ENCODE measurements at places on chromosomes 6 and 20.

DNA sequence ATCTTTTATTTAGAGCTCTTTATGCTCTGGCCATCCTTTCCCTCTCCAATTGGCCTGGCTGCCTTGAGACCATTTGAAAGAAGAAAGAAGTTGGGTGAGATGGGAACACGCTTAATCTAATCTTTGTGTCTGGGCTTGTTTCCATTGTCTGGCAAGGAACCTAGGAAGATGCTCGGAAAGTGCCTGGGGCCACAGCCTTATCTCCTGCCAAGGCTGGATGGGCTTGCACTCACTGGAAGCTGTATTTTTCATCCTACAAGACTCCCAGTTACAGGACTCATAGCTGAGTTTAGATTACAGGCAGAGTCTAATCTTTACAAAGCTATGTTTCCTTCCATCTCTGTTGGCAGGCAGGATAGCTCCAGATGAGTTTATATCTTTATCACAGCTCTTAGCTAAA, 33.1 kb upstream of the CDYL start:
- DNase-seq = no peak

DNA sequence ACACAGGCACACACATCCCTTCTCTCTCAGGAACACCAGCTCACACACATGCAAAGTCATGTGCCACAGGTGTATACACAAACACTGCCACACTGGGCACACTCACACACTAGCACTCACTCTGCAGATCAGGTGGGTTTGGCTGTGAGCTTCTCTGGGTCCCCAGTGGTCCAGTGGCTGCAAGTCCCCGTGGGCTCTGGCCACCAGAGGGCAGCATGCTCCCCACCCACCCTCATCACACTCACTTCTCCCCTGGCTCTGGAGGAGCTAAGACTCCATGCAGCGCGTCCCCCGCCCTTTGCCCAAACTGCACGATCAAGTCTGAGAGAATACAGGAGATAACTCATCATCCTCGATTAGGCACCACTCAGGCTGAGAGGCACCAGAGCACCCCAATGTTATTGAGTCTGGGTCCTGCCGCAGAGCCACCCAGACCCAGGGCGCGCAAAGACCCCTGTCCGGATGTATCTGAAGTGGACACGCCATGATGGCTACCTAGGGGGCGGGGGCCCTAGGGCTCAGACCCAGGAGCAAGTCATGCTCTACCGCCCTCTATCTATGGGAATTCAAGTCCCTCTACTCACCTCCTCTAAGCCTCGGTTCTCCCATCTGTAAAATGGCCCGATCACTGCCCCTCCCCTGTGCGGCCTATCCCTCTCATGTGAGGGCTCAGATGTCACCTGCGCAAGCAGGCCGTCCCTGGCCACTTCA, 90.5 kb downstream of the GRM4 start:
- peak; percentile 35 for DNase-seq

DNA sequence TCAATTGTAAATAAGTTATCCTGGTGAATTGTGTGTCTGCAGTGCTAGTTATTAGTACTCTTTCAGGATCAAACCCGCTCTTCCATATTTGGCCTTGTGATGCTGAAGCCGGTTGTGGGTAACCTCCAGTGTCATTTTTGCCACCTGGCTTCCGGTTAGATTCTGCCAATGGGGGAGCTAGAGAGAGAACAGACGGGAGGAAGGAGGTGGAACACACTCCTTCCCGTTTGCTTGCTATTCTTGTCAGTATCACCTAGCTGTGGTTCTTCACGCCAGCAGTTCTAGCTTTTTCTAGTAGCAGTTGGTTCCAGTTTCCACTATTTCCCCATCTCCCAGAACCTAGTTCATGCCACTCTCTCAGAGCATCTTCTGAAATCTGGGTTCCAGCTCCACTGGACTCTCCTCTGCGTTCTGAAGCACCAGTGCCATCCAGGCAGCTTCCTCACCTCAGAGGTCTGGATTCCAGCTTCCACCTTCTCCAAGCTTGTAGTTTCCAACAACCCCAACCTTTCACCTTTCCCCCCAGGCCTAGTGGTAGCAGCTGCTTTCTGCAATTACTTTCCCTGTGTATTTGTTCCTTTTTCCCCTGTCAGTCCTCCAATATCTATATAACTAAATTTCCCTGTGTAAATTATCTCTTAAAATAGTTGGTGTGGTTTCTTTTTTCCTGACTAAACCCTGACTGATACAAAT, 46.9 kb upstream of the LOC128125822 start:
- DNase-seq = no peak

GRCh38 chr6:1253816-1254215, 58.1 kb upstream of the FOXQ1 start:
- no peak for DNase-seq

GRCh38 chr20:45527294-45527693, 11.9 kb upstream of the SPINT3 start:
- no peak for DNase-seq

DNA sequence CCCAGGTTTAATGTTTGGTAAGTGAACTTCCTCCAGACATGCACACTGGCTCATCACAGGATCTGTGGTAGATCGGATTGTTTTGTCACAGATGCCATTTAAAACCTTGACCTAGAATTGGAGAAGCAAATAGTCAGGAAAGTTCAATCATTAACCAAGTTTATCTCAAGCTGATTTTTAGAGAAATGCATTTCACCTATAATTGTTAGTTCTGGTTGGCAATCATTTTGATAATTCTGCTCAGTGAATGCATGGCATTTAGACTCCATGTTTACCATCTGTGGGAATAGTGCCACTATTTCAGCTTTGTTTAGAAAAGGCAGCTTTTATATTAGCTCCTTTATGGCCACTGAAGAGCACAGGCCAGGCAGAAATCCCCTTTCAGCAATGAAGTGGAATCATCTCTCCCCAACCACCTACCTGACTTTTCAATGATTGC, 73.9 kb upstream of the IPCEF1 start:
- DNase-seq = no peak

DNA sequence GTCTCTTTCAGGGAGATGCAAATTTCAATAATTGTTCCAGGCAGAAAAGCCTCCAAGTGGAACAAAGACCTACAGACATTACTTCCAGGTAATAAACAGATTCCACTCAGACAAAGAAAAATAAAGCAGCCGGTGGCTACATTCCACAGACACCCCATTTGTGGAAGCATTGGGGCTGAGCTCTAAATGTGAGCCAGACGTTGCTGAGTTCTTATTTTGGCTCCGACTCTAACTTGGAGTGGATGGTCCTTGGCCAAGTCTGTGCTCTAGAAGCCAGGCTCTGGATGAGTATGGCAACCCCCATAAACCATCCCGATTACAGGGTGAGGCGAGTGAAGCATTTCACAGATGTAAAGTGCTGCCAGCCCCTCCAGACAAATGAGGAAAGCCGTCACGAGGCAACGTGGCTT, 6.6 kb downstream of the TRAM2 start:
- no peak for DNase-seq

All from activated T-helper 1 cell treated with Interleukin-2 at 50 U/mL for 16 hours (primary cell).